ENCODE measurements at places on chromosomes 12 and 14. TPM values are rescaled to one million over a fixed set of nuclear protein-coding genes. Genes with fewer than 3 reads are reported as not detected.

The AHNAK2 gene
- not detected for total RNA-seq

The CIT gene
- total RNA-seq, result 113 TPM

The FAIM2 gene
- total RNA-seq, result 0.50 TPM

The IGFBP6 gene
- 0.37 TPM for total RNA-seq

The LAG3 gene
- 13.1 TPM for total RNA-seq

The ERP27 gene
- total RNA-seq, result 11.3 TPM
